Stimulated activated CD4-positive, alpha-beta T cell treated with anti-CD3 and anti-CD28 coated beads, Interleukin-4, amount 100 ng/mL, for 4 hours (primary cell): ENCODE measurements at places on chromosomes 4 and X.
A peak's percentile ranks its signal among the peaks of the same experiment; 100 is the strongest.

DNA sequence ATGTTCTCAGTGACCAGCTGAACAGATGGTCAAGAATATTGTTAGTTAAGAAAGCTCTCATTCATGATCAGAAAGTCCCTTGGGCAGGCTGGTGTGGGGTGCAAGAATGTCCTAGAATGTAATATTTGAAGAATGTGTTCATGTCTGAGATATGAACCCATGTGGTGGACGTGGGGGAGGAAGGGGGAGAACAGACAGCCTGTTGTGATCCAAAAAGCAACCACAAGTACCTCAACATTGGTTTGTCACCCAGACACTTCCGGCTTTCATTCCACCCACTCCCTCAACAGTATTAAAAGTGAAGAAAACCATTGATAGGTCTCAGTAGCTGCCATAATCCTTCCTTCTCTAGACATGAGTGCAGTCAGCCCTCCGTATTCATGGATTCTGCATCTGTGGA is 82.2 kb downstream of the MAML3 start:
- DNase-seq: peak; percentile 75

GRCh38 chrX:130108647-130109428 is 1.5 kb downstream of the ELF4 start:
- no peak for DNase-seq

DNA sequence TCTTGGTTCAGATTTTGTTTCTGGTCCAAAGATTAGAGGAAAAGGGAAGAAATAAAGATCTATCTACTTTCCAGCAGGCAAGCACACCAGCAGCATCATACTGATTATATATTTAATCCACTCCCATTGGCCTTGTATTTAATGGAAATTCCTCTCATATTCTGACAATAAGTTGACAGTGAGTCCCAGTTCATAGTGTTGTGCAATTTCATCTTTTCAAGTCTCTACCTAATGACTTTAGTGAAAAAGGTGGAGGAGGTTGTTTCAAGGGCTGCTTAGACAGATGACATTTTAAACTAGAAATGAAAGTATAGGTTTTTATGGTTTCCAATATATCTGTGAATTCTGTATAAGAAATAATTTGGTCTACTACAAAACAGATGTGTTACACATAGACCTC is 298.6 kb downstream of the PABPC4L start:
- no peak for DNase-seq

GRCh38 chrX:16711893-16712547 is 449 bp downstream of the CTPS2 start:
- no peak for DNase-seq

DNA sequence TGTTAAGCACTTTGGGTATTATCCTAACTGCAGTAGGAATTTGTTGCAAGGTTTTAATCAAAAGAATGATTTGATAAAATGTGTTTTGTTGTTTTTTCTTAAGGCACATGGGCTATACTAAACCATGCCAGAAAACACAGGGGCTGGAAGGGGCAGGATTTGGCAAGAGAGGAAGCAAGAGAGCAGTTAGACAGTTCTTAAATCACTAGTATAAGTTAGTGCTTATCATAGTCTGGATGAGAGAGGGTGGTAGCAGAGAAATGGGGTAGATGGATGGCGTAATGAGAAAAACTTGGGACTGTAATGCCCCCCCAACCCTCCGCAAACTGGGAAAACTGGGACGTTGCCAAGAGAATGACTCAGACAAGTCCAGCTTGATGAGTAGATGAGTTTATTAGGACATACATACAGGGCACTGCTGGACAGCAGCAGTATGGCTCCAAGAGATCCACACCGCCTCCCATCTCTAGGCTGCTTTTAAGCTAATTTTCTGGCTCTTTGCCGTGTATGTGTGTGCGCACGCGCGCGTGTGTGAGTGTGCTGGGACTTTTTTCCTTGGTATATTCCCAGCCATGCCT is 151.5 kb downstream of the PDLIM5 start:
- DNase-seq: no peak

DNA sequence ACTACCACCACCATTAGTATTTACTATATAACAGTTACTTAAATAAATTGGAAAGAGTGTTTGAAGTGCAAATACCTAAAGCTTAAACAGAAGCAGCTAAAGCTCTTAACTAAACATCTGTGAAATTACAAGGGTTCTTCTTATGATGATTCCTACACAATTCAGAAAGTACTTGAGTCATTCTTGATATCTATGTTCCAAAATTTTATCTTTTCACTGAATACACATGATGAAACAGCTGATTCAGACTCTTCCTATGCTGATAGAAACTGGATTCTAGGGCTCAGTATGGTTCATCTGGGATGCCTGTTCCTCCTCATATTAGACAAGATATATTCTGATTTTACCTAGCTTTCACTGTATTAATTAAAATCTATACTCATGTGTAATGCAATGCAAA is 13.6 kb downstream of the EREG start:
- DNase-seq: no peak

DNA sequence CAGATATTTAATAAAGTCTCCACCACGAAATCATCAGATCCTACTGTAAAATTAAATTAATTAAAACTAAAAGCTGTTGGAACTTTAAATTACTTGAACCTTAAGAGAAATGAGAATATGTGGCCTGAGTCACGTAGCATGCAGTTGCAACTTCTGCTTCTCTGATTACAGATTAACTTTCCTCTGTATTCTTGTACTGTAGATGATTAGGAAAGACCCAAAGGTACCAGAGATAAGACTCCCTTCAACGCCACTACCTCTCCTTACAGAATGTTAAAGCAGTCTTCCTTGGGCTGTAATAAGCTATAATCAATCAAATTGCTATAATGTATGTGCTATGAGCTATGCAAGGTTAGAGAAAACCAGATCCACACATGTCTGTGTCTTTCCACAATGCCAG is 47.9 kb downstream of the FAM13A start:
- no peak for DNase-seq

DNA sequence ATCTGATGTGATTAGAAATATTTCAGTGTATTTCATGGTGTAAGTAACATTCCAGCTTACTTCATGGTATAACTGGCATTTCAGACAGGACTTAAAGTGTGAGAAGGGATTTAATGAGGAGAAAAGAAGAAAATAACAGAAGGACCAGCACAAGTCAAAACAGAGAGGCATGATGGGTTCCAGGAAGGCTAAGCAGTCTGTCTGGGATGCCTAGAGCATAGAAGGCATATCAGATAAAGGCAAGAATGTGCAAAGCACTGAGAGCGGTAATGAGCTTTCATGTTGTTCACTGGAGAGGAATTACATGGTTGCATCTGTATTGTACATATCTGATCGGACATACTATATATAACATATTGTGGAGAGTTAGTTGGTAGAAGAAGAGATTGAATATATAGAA is 54.2 kb downstream of the GRID2 start:
- DNase-seq: no peak

DNA sequence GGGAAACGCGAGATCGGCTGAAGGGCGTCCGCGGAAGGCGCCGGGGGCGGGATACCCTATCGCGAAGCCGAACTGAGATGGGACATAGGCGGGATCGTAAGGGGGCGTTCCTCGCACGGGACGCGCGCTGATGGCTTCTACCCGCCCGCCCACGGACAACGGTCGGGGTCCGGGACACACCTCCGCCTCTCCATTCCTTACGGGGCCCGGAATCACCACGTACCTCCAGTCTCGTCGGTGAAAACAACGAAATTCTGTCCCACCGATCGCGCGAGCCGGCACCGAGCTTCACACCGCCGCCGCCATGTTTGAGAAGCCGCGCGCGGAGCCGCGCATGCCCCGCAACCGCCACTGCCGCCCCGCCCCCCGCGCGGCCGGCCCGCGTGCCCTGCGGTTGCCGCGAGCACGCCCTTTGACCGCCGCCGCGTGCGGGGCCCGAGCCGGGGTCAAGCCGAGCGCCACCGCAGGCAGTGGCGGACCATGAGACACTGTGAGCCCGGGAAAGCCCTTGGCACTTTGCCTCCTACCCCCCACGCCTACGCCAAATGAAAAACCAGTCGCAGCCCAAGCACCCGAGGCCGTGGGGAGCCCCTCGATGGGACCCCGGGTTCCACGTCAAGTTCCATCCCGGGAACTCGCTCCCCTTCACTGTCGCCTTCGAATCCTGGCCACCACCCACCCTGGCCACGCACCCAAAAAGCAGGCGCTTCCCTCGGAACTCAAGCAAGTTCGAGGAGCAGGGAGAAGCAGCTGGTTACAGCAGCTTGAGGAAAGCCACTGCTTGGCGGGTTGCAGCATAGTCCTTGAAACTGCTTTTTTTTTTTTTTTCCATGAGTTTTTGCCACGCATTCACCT is at the start of gene SCML2:
SCML2 (minus strand) TSS at position 320 of the 855 bp plus-strand sequence. CDS start 20,617 bp downstream, outside the sequence.
- peak; percentile 19 for DNase-seq

DNA sequence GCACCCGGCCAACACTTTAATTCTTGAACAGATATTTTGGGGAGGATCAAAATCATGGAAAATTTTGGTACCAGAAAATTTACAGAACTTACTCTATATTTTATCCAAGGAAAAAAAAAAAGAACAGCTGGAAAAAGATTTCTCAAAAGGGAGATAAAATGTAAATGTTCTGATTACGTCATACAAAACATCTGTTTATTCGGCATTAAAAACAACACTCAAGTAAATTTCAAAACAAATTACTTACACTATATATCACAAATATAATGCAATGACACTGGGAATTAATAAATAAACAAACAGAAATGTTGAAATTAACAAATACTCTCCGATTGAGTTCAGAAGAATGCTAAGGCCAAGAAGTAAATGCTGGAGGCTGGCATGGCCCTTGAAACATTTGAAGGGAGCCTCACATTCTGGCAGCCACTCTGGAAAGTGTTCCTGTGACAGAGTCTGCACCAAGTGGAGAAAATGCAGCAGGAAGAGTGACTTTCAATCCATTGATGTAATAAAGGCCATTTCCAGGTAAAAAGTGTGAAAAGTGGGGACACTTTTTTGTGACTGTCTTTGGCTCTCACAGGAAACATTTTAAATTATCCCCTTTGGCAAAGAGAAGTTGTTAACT is 486.0 kb upstream of the CTSO start:
- no peak for DNase-seq

- peak; percentile 77 for DNase-seq
Observed at GRCh38 chr4:186204103-186204559, 12.8 kb downstream of the CYP4V2 start.

DNA sequence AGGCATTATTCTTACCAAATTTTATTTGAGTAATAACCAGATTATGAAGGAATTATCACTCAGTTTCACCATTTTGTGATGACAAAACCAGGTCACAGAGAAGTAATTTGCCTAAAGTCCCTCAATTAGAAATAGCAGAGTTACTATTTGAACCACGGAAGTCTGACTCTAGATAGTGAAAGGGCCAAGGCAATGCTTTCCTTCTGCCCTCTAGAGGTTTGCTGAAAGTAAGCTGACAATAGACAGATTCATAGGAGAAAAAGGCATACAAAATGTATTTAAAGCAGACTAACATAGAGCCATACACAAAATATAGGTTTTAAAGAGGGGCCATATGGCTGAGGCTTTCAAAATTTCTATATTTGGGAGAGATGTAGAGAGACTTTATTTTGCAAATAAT is 43.1 kb downstream of the CXXC4 start:
- DNase-seq: no peak

GRCh38 chr4:126799971-126800574 is 832.7 kb upstream of the INTU start:
- no peak for DNase-seq

GRCh38 chr4:1973661-1974060 is 35.1 kb downstream of the NELFA start:
- DNase-seq: no peak

DNA sequence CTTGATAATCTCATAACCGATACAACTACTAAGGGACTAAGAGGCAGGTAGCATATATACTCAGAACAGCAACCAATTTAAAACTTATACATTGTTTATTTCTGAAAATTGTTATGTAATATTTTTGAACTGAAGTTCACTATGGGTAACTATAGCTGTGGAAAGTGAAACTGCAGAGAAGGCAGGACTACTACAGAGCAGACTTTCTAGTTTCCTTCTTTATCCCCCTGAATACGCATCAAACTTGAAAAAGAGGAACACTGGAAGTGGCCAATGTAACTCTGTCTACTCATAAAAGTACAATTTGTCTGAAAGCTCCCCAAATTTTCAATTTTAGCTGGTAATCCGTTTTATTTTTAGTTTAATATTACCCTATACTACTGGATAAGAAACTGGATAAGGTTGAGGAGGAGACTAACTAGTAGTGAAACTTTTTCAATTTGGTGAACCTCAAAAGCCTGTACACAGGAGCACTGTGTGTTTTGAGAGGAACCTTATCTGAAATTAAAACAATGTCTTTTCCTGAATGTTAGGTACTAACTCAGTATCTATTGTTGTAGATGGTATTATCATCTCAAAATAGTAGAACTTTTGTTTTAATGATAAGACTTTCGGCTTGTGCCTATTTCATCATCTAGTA is 225.8 kb downstream of the GABRG1 start:
- no peak for DNase-seq

- DNase-seq: no peak
Observed at GRCh38 chr4:8281519-8282133, 12.1 kb downstream of the HTRA3 start.

GRCh38 chr4:163048447-163048846 is 118.2 kb downstream of the NAF1 start:
- DNase-seq: no peak

GRCh38 chr4:22787753-22788375 is 95.1 kb downstream of the GBA3 start:
- no peak for DNase-seq

DNA sequence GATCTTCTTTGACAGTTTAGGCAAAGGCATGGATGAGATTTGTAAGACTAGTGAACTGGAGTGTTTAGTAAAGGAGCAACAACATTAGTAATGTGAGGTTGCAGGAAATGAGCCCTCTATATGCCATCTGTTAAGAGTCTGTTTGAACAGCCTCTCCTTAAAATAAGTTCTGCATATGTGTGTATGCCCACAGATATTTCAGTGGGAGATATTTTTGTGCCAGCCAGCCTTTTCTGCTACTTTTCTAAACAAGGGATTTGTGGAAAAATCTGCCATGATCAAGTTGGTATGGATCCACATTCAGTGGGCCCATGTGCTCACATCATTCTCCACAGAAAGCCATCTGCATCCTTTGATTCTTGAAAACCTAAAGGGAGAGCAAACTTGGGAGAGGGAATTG is 237.7 kb downstream of the OPHN1 start:
- DNase-seq: no peak

GRCh38 chrX:10926404-10926803 is 184.7 kb upstream of the HCCS start:
- DNase-seq: no peak

DNA sequence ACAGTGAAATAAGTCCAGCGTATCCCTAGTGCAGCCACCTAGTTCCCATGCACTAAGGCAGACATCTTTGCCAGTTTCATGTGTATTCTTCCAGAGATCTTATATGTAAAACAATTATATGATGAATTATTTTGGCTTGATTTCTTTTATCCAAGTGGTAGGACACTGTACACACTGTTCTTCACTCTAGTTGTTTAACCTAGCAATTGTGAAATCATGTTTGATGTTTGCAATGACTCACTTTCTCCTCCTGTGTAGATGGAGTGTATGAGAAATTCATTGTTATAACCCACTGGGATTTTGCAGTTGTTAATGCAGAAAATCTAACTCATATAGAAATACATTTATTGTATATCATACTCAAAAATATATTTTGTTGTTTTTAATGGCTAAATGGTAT is 17.5 kb upstream of the TBC1D1 start:
- no peak for DNase-seq
